Activated CD4-positive, CD25-positive, alpha-beta regulatory T cell treated with anti-CD3 and anti-CD28 coated beads, Interleukin-2, amount 50 U/mL, for 16 hours (primary cell): ENCODE measurements at places on chromosomes 1 and 21.

- peak; percentile 30 for DNase-seq
Measured at GRCh38 chr1:26787381-26787705, 407 bp upstream of the PIGV start.

DNA sequence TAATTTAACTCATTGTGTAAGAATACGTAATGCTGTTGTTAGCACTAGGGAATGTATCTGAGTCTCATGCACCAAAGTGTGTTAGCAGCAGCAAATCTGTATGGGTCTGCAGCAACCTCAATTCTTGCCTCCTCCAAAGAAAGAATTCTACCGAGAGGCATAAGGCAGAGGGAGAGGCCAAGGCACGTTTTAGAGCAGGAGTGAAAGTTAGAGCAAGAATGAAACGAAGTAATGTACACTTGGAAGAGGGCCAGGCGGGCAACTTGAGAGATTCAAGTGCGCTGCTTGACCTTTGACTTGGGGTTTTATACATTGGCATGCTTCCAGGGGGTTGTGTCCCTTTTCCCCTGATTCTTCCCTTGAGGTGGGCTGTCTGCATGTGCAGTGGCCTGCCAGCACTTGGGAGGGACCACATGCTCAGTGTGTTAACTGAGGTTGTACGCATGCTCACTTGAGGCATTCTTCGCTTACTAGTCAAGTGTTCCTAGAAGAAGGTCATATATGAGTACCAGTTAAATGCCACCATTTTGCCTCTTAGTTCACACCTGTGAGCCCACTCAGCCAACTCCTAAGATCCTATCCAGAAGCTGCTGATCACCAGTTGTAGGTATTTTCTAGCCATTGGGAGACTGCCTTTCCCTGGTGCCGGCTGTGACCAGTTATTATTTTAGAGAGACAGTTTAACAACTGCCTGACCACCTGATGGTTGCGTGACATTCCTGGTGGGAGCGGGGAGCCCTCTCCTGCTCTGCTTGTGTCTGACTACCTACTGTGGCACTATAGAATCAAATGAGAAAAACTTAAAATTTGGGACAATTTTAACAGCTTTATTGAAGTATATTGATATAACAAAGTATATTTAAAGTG lies 2.7 kb upstream of the CNN3 start:
- no peak for DNase-seq

GRCh38 chr1:43282220-43283195 lies 2.9 kb downstream of the C1orf210 start:
- no peak for DNase-seq

DNA sequence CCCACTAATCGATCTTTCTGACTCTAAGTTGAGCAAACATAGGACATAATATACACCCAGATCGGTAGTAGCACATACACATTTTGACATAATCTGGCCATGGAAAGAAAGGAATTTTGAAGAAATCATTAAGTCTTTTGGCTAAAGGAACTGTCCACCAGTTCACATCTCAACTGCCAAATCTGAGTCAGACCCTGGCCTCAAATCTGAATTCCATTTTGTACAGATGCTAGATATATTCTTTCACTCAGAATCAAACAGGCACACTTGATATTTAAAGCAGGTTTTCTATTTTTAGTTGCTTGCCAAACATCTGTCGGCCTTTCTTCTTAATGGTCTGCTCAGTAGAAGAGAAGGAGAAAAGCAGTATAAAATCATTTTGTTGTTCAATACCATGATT lies 281.8 kb downstream of the BARHL2 start:
- DNase-seq = no peak

DNA sequence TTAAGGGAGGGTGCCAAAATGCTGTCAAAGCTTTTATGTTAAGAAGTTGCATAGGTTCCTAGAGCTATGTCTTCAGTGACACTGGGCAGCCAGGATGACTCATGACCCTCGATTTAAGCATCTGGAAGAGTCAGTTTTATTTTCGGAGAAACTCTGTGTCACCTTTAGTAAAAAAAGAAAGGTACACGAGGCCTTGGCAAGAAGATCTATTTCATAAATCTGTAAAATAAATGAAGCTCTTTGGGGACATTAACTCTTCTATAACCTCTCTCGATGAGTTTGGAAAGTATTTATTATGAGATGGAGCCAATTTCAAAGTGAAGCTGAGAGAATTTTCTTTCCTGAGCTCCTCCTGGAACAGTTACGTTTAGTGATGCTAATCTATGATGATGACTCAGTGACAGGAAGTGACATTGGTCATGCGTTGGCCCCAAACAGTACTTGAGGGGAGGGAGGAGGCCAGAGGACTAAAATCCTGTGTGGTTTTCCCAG lies 156.5 kb downstream of the HLX start:
- no peak for DNase-seq

GRCh38 chr1:92169214-92170005 lies 48.3 kb upstream of the C1orf146 start:
- no peak for DNase-seq

- no peak for DNase-seq
Measured at GRCh38 chr1:156616463-156616862, 2.8 kb upstream of the HAPLN2 start.
